ENCODE measurements at places on chromosomes 4 and X.

DNA sequence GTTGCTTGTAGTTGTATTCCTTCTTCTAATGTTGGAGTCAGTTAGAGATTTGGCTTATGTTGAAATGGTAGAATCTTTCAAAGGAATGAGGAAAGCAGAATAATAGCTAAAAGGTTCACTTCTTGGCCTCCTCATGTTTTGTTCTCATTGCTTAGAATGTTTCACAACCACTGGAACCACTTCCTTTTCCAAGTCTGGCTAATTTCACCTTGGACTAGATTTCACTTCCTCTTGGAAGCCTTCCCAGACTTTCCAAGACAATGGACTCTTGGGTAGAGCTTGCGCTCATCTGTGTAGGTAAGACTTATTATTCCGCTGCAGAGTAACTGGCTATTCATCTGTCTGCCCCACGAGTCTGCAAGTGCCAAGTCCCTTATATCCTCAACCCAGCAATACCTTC is 8.3 kb downstream of the SPATA18 start:
- no peak for DNase-seq

GRCh38 chrX:129007631-129008030 is 515.7 kb downstream of the SMARCA1 start:
- no peak for DNase-seq

DNA sequence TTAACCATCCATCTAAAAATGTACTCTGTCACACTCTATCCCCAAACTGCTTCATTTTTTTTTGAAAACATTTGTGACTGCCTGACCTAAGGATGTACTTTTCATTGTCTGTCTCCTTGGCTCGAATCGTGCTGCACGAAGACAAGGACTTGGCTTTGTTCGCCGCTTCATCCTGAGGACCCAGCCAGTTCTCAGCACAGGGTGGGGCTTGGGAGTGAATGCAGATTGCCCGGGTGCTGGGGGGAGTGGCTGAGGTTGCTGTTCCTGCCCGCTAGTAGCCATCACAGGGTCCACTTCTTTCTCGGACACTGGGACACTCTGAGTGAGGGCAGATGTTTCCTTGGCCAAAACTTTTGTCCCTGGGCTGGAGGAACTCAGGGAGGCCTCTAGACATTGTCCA is 70.1 kb upstream of the CLCN4 start:
- DNase-seq: no peak

- no peak for DNase-seq
These were observed 16.5 kb downstream of the GPR173 start for GRCh38 chrX:53065104-53065503.

DNA sequence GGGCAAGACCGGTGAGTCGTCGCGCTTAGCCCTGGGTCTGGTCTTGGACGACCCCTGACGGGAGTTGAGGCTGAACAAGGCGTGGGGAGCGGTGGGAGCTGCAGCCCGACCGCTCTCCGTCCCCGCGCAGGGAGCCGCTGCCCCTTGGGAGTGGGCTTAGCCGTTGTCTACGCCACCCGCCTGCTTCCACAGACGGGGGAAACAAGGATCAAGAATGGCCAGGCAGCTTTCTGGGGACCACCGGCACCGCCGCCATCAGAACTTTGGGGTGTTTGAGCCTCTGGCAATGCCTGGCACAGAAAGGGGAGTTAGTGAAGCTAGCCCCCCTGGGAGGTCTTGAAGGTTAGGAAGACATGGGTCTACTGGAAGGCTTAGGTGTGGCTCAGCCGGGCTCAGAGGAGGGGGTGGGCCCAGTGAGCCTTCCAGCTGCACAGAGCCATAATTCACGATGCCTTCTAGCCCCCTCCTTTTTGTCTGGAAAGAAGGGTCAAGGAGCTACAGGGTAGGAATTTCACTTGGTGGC is 583 bp downstream of the RASL11B start:
- DNase-seq: no peak

GRCh38 chr4:153905231-153905630 is 116.3 kb upstream of the SFRP2 start:
- no peak for DNase-seq

GRCh38 chr4:1409079-1409478 is 2.8 kb upstream of the NKX1-1 start:
- DNase-seq: no peak

All from CD4-positive, alpha-beta T cell treated with Interleukin-15 for 4 hours (primary cell).